RPMI7951 (cell line): ENCODE measurements at places on chromosomes 2 and 18. TPM values are rescaled to one million over a fixed set of nuclear protein-coding genes. Genes with fewer than 3 reads are reported as not detected.

Gene ATL2
- total RNA-seq, result 95.4 and 104 TPM in 2 replicates

Gene AGXT
- total RNA-seq, result 0.10 and 0.24 TPM in 2 replicates

Gene CYBRD1
- total RNA-seq, result 125 and 139 TPM in 2 replicates

Gene COLEC11
- total RNA-seq, result 0.48 TPM in 1 of 2 replicates, not detected in the other

Gene PARD6G
- 0.24 and 0.68 TPM in 2 replicates for total RNA-seq

Gene MYO5B
- total RNA-seq, result under 0.01 and 0.36 TPM in 2 replicates

Gene CCDC150
- 11.7 and 13.6 TPM in 2 replicates for total RNA-seq

Gene NPHP1
- total RNA-seq, result 9.6 and 12.8 TPM in 2 replicates

Gene COLEC12
- total RNA-seq, result 95.0 and 103 TPM in 2 replicates

Gene THSD7B
- total RNA-seq, result 2.1 and 2.8 TPM in 2 replicates

Gene PPP3R1
- total RNA-seq, result 24.0 and 25.6 TPM in 2 replicates

Gene TSPYL6
- not detected in 2 replicates for total RNA-seq

Gene SH3BP4
- total RNA-seq, result 75.8 and 86.6 TPM in 2 replicates

Gene RGPD4
- not detected in 2 replicates for total RNA-seq

Gene DSG1
- total RNA-seq, result not detected in 2 replicates

Gene PLEKHH2
- total RNA-seq, result 0.59 and 0.72 TPM in 2 replicates

Gene POTEI
- not detected in 2 replicates for total RNA-seq

Gene CFC1
- not detected in 2 replicates for total RNA-seq

Gene LIMS3
- 3.0 and 3.1 TPM in 2 replicates for total RNA-seq

Gene HOXD4
- 7.2 and 9.6 TPM in 2 replicates for total RNA-seq

Gene TBR1
- total RNA-seq, result under 0.01 TPM in 1 of 2 replicates, not detected in the other

Gene NEU2
- not detected in 2 replicates for total RNA-seq
